ENCODE measurements at places on chromosomes 2 and 18.

DNA sequence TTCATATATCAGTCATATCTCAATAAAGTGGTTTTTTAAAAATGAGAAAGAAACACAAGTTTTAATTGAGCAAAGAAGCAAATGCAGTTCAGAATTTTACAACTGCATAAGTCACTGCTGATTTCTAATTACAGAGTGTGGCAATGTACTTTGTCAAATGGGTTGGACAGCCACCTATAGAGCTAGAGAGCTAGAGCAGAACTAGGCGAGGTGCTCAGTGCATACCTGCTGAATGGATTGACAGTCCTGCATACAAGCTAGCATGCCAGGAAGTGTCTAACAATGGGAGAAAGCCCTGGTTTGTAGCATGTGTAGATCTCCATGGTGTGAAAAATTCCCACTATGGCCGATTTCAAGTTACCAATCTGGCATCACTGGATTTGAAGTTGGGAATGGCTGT lies 106.3 kb upstream of the CDCA7 start:
- DNase-seq = no peak

GRCh38 chr2:225566798-225567197 lies 167.3 kb downstream of the NYAP2 start:
- no peak for DNase-seq

DNA sequence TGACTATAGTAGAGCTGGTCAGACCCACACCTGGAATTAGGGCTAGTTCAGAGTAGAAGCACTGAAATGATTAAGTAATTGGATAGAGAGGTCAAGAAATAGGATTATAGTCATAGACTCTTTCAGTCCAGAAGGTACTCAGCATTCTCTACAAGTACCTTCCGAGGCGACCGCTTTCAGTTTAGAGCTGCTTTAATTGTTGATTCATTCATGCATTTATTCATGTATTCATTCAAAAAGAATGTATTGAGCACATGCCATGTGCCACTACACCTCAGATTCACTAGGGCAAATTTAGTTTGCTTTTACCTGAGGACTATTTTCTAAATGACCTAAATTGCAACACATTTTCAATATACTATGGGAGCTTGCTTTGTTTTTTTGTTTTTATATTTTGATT lies 48.7 kb downstream of the CRIM1 start:
- peak; percentile 91 for DNase-seq

- no peak for DNase-seq
These were observed 14.6 kb downstream of the PAIP2B start for GRCh38 chr2:71212336-71212735.

- no peak for DNase-seq
These were observed 217.6 kb upstream of the NRP2 start for GRCh38 chr2:205464681-205465080.

DNA sequence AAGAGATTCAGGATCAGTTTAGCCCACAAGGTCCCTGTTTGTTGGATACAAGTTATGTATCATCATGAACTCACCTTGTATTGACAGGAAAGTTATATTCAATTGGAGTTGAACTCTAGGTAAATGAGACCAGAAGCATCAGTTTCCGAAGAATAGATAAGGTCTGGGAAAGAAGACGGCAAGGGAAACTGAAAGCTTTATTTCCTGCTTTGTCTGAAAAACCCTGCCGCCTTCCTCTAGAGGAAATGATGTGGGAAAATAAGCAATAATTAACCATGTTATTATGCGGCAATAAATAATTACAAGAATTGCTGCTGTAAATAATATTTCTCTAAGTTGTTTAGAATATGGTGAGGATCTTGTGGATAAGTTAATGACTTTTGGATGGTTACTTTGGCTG lies 32.0 kb downstream of the LPIN1 start:
- DNase-seq = no peak

- DNase-seq = peak; percentile 80
These were observed 23.3 kb upstream of the ST3GAL5 start for GRCh38 chr2:85911814-85912692.

DNA sequence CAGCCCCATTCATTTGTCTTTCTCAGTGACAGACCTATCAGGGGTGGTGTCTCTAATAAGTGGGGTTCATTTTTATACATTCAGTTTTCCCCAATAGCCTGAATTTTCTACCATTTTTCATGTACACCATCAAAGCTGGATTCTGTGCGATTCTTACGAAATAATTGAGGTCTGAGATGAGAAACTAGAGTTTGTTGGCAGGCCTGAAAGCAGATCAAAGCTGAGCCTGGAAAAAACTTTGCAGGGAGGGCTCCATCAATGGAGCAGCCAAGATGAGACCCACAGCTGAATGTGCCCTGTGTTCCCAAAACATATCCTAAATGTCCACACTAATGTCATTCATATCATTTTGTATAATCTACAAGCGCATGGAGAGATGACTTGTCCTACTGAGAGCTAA lies 4.5 kb upstream of the TMEM200C start:
- no peak for DNase-seq

GRCh38 chr2:65630643-65631042 lies 198.2 kb upstream of the SPRED2 start:
- no peak for DNase-seq

- DNase-seq = no peak
These were observed at the start of gene SLC38A11 for GRCh38 chr2:164954954-164955701. SLC38A11 (minus strand) TSS chr2:164955525; CDS start chr2:164955247, 278 bp downstream.

Measured in RCC 7860 (cell line).